Activated CD4-positive, CD25-positive, alpha-beta regulatory T cell treated with anti-CD3 and anti-CD28 coated beads, Interleukin-2, amount 50 U/mL, for 72 hours (primary cell): ENCODE measurements at places on chromosomes 11 and 22.

- DNase-seq = no peak
Observed at GRCh38 chr22:31618057-31618456, 44.0 kb downstream of the PISD start.

GRCh38 chr11:35723493-35723892 lies 60.9 kb downstream of the TRIM44 start:
- no peak for DNase-seq

- no peak for DNase-seq
Observed at GRCh38 chr11:61266602-61267001, 25.6 kb downstream of the PGA5 start.

DNA sequence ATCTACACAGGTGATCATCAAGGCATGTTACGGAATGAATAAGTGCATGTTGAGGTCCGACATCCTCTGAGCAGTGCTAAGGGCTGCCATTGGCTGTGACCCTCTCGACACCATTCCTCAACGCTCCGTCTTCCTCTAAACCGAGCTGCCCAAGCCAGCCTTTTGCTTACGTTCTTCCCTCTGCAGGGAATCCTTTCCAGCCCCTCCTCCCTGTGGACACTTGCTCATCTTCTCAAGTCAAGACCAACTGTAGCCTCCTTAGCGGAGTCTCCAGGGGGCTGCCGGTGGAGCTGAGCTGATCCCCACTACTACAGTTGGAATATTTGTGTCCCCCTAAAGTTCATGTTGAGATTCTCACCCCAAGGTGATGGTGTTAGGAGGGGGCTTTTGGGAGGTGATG lies 781.0 kb downstream of the TBC1D22A start:
- DNase-seq = no peak

DNA sequence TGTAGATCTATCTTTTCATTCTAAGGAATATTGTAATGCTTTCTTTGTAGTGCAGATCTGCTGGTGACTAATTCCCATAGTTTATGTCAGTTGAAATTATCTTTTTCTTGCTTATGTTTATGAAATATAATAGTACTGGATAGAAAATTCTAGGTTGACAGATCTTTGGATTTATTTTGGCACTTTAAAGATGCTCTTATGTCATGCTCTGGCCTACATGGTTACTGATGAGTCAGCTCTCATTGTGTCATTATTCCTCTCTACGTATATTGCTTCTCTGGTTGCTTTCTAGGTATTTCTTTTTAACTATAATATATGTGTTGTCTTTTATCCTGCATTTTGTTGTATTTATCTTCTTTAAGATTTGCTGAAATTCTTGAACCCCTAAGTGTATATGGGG lies 955.5 kb upstream of the CHORDC1 start:
- DNase-seq = no peak

DNA sequence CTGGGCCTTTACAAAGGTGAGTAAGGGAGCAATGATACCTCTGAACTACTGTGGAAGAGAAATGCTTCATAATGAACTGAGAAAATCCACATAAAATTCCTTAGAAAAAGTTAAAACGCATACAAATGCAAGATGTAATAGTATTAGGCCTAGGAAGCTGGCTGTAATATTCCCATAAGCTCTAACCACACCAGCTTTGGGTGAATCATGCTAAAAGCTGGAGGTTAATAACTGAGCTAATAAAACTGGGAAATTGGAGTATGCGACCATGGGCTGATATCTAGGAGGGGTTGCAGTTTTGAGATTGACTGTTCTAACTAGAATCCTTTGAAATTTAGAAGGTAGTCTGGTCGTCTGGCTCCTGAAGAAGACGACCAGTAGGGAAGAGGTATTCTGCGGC lies 28.6 kb upstream of the RCE1 start:
- DNase-seq = no peak

DNA sequence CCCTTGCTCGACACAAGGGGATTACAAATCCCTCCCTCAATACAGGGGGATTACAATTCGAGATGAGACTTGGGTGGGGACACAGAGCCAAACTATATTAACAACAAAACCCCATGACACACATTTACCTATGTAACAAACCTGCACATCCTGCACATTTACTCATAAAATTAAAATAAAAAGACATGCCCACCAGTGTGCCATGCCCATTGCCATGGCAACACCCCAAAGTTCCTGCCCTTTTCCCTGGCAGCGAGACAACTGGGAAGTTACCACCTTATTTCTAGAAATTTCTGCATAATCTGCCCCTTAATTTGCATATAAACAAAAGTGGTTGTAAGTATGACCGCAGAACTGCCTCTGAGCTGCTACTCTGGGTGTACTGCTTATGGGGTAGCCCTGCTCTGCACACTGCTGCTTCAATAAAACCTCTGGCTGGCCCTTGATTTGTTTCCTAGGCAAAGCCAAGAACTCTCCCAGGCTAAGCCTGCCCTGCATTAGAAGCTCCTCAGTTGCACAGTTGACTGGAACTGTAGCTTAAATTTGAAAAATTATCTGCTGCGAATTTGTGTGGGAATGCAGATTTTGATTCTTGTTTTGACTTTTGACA lies 8.6 kb upstream of the INCENP start:
- no peak for DNase-seq

- DNase-seq = no peak
Observed at GRCh38 chr22:35721960-35722359, 4.3 kb downstream of the APOL5 start.

DNA sequence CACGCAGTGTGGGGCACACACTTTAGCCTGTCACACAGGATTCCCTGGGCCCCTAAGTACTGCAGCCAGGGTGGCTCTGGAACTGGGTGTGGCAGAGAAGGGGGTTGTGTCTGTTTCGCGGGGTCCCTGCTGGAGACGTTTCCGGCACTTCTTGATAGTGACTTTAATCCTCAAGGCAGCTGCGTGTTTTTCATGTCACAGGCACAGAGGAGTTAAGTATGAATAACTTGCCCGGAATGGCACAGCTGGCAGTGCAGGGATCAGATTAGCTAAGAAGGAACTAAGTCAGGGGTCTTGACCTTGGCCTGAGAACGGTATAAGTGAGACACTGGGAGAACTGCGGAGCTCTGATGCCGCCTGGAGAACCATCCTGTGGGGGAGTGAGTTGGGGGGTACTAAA lies 7.5 kb upstream of the KRTAP5-7 start:
- DNase-seq = no peak

DNA sequence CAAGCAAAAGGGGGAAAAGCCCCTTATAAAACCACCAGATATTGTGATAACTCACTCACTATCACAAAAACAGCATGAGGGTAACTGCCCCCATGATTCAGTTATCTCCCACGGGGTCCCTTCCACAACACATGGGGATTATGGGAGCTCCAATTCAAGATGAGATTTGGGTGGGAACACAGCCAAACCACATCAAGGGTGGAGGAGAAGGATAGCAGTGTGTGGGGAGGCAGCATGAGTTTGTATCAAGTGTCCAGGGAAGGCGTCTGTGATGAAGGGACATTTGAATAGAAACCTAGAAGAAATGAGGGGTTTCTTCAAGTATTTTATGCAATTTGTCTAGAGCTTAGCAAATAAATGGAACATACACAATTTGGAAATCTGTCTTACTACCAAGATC lies 98.2 kb downstream of the SLC1A2 start:
- DNase-seq = no peak

GRCh38 chr11:66858939-66859685 lies 2.2 kb downstream of the LRFN4 start:
- no peak for DNase-seq

DNA sequence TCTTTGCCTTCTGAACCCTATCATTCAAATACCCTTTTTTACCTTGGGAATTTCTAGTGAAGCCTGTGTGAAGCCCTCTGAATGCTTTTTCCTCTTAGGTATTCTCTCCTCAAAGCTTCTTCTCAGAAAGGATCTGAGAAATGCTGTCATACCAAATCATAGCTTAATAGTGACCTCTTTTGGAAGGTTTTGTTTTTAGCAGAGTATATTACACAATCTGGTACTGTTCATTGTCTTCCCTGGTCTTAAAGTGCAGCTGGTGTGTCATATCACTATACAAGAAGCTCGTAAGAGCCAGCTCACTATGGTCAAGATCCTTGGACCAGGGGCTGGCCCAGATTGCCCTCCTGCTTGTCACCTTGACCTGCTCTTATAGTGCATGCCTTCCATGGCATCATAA lies 204.4 kb upstream of the ANO5 start:
- DNase-seq = no peak
